ENCODE measurements at places on chromosomes 1 and 21. TPM values are rescaled to one million over a fixed set of nuclear protein-coding genes. Genes with fewer than 3 reads are reported as not detected.

GRCh38 chr1:117793413-117793812 lies 136.0 kb downstream of the GDAP2 start:
- no peak for DNase-seq

DNA sequence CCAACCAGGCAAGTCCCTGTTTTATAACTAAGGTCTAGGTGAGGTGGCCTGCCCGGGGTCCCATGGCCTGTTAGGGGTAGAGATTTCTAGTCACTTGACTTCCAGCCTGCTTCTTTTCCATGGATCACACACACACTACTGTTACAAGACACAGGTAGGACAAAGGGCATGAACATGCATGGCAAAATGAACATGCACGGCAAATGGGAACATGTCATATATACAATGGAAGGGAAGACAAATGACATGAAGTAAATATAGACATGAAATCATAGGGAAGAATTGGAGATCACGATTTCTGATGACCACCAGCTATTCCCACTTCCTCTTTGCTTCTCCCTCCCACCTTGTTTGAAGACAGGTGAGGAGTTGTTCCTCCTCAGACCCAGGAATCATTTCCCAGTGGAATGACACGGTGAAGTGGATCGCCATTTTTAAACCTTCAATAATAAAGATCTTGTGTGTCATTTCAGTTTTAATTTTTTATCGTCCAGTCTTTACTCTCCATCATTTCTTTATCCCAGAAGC lies 47.6 kb upstream of the ATF3 start:
- DNase-seq: no peak

- no peak for DNase-seq
Observed at GRCh38 chr1:32695098-32695904, 7.3 kb downstream of the SYNC start.

- DNase-seq: no peak
Observed at GRCh38 chr1:25047506-25048240, 117.6 kb upstream of the RUNX3 start.

GRCh38 chr1:165434281-165434680 lies 10.6 kb downstream of the RXRG start:
- DNase-seq: no peak

- DNase-seq: no peak
Observed at GRCh38 chr1:54229281-54229891, 29.4 kb downstream of the MRPL37 start.

GRCh38 chr1:154485106-154485505 lies 16.9 kb upstream of the TDRD10 start:
- DNase-seq: no peak

Gene ST6GALNAC3
- not detected for total RNA-seq

Gene BPNT1
- total RNA-seq: 6.0 TPM

Gene SPRR2D
- total RNA-seq: not detected

All from T-helper 17 cell (primary cell).